Keratinocyte (primary cell): ENCODE measurements at places on chromosomes 2 and 18.
A peak's percentile ranks its signal among the peaks of the same experiment; 100 is the strongest.

DNA sequence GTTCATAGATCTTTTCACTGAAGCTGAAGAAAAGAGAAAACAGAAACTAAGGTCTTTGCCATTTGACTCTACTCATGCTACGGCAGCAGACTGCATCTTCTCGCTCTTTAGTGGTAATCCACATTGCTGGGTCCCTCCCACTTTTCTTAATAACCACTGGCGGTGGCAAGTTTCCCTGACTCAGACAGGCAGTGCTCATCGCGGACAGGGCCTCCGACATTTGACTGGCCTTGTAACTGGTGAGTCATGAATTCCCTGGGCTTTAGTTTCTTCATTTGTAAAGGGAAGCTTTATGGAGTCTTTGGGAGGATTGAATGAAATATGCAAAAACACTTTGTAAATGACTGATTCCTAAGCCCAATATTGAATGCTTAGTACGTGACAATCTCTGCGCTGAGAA, 238.2 kb upstream of the RBBP8 start:
- peak; percentile 19 for DNase-seq

- DNase-seq = no peak
Observed at GRCh38 chr2:201928363-201928762, 105.3 kb upstream of the FZD7 start.

- no peak for DNase-seq
Observed at GRCh38 chr2:166074430-166074829, 53.4 kb downstream of the SCN1A start.

GRCh38 chr2:15307526-15307925, 253.6 kb downstream of the NBAS start:
- DNase-seq = no peak

- DNase-seq = no peak
Observed at GRCh38 chr2:133169274-133169912, 398.9 kb downstream of the NCKAP5 start.

- DNase-seq = no peak
Observed at GRCh38 chr2:230692760-230693159, 19.9 kb upstream of the CAB39 start.

- DNase-seq = no peak
Observed at GRCh38 chr2:222228054-222228453, 70.7 kb downstream of the PAX3 start.

- no peak for DNase-seq
Observed at GRCh38 chr18:49786019-49786720, 27.2 kb downstream of the ACAA2 start.

- no peak for DNase-seq
Observed at GRCh38 chr2:174821628-174822027, 57.4 kb upstream of the CHRNA1 start.

GRCh38 chr2:160458718-160459453, 34.7 kb downstream of the RBMS1 start:
- no peak for DNase-seq

GRCh38 chr2:135839713-135840112, 2.7 kb upstream of the LCT start:
- DNase-seq = no peak

DNA sequence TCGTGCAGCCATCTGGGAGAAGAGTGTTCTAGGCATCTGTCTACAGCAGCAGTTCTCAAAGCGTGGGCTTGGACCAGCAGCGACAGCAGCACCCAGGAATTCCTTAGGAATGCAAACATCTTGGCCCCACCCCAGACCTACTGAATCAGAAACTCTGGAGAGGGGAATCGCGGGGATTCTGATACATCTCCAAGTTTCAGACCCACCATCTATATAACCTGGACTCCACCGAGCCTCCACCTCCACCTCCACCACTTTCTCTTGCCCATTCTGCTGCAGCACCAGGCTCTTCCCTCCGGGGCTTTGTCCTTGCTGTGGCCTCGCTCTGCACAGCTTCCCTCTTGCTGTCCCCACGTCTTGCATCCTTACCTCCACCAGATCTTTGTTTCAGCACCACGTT, 256.4 kb downstream of the BCL2 start:
- no peak for DNase-seq
